ENCODE measurements at places on chromosomes 1 and 21.

DNA sequence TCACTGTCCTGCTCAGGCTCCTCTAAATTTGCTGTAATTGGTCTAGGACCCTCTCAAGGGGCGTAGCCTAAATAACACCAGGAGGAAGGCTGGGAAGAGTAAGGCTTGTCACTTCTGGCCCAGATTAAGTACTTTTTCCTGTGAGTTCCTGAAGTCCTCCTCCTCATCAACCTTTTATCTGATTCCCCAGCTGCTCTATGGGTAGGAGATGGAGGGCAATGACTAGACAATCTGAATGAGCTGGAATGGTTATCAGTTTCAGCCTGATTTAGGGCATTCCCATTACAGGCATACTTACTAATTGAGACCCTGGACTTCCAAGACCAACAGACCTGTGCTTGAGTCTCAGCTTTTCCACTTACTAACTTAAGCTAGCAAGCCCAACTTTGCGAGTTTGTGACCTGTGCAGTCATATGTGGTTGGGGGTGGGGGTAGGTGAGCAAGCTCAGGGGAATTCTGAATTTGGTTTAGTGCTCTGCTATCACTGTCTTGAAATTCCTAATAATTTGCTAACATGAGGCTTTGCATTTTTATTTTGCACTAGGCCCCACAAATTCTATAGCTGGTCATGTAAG lies 18.0 kb upstream of the FGGY start:
- no peak for DNase-seq

- no peak for DNase-seq
Measured at GRCh38 chr1:151133018-151133806, 13.2 kb downstream of the SEMA6C start.

DNA sequence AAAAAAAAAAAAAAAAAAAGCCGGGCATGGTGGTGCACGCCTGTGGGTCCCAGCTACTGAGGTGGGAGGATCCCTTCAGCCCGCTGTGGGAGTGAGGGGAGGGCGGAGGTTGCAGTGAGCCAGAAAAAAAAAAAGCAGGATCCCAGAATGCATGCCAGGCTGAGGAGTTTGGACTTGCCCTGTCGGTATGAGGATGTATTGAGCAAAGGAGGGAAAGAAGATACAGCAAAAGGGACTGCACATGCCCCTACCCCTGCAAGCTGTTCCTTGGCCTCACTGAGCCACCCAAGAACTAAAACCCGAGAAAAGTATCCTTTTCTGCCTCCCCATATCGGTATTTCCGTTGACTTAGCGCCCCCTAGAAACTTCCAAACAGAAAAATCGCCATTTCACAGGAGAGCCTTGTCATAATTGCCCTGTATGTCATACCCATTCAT lies 1.3 kb upstream of the GPATCH4 start:
- DNase-seq, result no peak

GRCh38 chr1:11653101-11653860 lies 948 bp downstream of the FBXO2 start:
- DNase-seq, result no peak

DNA sequence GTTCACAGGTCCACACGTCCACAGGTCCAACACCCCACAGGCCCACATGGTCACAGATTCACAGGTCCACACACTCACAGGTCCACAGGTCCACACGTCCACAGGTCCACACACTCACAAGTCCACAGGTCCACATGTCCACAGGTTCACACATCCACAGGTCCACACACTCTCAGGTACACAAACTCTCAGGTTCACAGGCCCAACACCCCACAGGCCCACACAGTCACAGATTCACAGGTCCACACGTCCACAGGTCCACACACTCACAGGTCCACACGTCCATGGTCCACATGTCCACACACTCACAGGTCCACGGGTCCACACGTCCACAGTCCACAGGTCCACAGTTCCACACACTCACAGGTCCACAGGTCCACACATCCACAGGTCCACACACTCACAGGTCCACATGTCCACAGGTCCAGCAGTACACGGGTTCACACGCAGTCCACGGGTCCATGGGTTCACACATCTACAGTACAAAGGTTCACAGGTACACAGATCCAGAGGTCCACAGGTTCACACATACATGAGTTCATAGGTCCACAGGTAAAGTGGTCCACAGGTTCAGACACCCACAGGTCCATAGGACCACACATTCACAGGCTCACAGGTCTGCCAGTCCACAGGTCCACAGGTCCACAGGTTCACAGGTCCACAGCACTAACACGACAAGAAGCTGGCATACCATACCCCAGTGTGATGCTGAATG lies 39.3 kb upstream of the COL6A2 start:
- DNase-seq, result no peak

DNA sequence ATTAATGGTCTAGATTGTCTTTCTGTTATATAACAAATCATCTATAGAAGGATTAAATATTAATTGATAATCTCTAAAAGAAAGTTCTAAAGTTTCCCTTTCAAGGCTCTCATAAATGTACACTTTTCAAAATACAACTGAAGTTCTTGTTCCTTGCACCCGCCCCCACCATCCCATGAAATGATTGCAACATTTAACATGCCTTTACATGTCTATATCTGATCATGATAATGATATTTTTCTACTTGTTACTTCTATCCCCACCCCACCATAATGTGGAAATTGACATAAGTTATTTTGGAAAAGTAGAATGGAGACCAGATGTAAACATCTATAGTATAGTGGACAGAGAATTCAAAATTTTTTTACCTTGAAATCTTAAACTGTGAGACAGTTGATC lies 186.6 kb downstream of the NTNG1 start:
- no peak for DNase-seq

DNA sequence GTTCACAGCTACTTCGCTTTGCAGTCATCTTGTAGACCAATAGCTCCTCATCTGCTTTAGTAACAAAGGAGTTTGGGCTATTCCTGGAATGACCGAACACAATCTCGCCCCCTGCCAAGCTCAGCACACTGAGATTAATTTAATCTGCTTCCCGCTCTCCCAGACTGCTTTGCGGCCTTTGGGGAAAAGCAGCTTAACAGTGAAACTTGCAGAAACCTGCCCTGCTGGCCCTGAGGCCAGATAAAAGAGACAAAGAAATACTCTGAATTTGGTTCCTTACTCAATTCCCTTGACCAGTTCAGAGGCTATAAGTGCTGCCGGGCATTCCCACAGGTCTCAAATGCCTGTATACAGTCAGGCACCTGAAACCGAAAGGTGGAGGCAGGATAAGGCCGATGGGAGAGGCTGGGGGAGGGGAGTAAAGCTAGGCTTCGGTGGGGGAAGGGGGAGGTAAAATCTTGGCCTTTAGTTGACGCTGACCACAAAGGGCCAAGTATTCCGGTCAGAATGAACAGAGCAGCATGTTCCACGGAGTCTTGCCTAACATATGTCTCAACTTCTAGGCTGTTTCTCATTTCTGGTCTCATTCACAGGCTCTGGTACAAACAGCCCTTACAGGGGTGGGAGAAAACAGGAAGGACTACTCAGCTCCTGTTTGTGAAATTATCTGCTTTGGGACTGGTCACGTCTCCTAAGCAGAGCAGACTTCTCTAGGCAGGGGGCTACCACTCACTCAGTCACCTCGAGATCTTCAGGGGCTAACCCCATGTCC lies 17.7 kb upstream of the A3GALT2 start:
- no peak for DNase-seq

DNA sequence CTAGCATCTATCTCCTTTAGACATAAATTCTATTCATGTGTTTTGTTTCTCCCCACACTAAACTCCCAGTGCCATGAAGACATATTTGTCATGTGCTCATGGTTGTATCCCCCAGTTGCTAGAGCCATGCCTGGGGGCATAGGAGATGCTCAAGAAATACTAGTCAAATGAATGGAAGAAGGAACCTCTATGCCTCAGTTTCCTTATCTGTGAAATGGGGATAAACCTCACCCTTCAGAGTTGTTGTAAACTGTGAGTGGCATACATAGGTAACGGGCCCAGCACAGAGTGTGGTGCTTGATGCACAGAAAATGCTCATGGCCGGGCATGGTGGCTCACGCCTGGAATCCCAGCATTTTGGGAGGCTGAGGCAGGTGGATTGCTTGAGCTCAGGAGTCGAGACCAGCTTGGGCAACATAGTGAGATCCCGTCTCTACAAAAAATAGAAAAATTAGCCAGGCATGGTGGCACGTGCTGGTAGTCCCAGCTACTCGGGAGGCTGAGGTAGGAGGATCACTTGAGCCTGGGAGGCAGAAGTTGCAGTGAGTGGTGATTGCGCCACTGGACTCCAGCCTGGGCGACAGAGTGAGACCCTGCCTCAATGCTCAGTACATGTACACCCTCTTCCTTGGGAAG lies 8.7 kb downstream of the LDLRAD2 start:
- DNase-seq, result no peak

- no peak for DNase-seq
Measured at GRCh38 chr1:42259059-42259738, 75.8 kb downstream of the FOXJ3 start.

- no peak for DNase-seq
Measured at GRCh38 chr21:29384683-29385359, 86.1 kb downstream of the BACH1 start.

DNA sequence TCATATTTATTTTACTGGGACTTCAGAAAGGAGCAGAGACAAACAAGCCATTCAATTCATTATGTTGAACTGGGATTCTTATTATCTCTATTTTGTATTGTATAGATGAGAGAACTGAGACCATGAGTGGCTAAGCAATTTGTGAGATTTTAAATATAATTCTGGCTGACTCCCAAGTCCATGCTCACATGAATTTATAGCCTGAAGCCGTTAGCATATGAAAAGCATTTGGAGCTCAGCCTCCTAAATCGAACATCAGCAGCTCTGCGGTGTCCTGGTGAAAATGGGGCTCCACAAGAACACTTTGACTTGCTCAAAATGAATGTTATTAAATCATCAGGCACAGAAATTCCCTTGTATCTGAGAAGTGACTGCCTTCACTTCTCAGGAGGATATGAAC lies 96.8 kb upstream of the DPT start:
- no peak for DNase-seq

DNA sequence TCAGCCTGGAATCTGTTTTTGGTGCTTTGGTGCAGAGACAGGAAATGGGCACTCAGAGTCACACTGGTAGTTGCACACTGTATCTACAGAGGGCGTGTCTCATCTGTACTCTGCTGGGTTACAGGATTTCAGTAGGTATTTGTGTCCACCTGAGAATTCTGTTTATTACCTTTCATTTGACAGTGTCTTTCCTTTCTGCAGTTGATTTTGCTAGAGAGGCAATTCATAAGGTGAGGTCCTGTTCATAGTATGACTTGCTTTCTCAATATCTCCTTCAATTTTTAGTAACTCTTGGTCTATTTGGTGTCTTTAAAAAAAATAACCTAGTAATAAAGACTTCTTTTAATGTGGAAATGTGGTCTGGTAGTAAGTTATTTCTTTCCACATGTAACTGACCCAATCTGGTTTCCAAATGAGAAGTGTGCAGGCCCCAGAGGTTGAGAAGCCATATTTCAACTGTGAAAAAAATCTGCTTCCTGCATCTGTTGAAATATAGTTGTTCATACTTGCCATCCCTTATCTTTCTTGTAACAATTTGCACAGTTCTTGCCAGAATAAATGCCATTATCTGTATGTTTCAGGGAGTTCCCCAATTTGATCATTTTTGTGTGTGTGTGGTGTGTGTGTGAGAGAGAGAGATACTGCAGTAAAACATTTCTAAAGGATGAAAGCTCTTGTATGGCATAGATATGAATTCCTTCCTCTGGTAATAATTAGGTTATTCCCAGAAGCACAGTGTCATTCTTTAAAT lies 78.4 kb upstream of the DNAJC6 start:
- peak; percentile 34 for DNase-seq

- DNase-seq, result no peak
Measured at GRCh38 chr1:3463891-3464648, 9.6 kb downstream of the ARHGEF16 start.

- no peak for DNase-seq
Measured at GRCh38 chr1:201949491-201949890, 3.1 kb upstream of the LMOD1 start.

GRCh38 chr1:228527596-228527995 lies 40.4 kb downstream of the RNF187 start:
- no peak for DNase-seq

DNA sequence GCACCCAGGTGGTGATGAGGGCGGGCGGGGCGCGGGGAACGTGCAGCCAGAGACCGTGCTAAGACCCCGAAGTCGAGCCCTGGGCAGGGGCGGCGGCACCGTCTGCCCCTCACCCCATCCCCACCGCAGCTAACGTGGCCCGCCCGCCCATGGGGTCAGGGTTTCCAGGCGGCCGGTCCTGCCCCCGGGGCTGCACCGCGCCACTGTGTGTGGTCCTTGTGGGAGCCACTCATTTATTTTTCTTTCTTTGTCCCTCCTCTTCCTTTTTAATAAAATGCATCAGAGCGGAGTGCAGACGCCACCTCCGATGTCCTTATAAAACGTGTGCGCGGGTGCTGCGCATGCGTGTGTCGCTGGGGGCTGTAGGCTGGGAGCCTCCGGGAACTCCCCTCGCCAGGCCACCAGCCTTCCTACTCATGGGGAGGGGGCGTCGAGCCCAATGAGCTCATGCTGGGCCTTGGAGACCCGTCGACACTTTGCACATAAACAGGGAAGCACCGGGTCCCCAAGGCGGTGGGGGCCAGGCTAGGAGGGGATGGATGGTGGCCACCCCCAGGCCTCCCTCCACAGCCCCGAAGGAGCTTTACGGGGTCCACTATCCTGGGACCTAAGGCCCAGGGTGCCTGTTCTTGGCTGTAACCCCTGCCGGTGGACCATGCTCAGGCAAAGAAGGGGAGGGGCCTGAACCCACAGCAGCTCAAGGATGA lies 59.9 kb downstream of the WNT9A start:
- DNase-seq, result peak; percentile 19

GRCh38 chr1:113320272-113320671 lies 70.0 kb upstream of the MAGI3 start:
- DNase-seq, result no peak

DNA sequence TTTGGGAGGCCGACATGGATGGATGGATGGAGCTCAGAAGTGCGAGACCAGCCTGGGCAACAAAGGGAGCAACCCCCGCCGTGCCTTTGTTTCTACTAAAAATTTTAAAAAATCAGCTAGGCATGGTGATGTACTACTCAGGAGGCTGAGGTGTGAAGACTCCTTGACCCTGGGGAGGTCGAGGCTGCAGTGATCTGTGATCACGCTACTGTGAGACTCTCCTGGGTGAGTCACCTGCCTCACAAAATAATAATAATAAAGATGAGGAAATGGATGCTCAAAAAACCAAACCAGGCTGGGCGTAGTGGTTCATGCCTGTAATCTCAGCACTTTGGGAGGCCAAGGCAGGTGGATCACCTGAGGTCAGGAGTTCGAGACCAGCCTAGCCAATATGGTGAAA lies 19.2 kb downstream of the DSTYK start:
- no peak for DNase-seq

DNA sequence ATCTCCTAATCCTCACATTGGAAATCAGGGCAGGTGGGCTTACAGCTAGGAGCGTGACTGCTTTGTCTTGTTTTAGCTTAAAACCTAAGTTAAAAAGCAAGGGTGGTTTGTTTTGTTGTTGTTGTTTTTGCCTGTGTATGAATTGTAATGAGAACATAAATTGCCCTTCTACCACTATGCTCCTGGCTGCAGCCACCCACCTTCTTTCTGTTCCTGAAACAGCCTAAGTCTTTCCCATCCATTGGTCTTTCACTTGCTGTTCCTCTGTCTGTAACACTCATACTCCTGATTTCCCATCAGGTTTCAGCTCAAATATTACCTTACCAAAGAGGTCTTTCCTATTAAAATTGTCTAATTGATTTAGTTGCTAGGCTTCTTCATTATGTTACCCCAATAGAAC lies 604 bp upstream of the TMEM79 start:
- DNase-seq, result no peak

GRCh38 chr1:180182643-180183311 lies 28.1 kb downstream of the QSOX1 start:
- DNase-seq, result peak; percentile 5

- DNase-seq, result no peak
Measured at GRCh38 chr1:156908541-156908940, 11.9 kb upstream of the LRRC71 start.
